ENCODE measurements at places on chromosomes 6 and 20. TPM values are rescaled to one million over a fixed set of nuclear protein-coding genes. Genes with fewer than 3 reads are reported as not detected.

GRCh38 chr6:110560239-110561007 lies 84.0 kb upstream of the SLC22A16 start:
- no peak for DNase-seq

- peak; percentile 11 for DNase-seq
Measured at GRCh38 chr6:3455569-3456394, 1.1 kb downstream of the SLC22A23 start.

GRCh38 chr20:37421988-37422387 lies 76.0 kb downstream of the SRC start:
- no peak for DNase-seq

The GLP1R gene
- 0.89 TPM for total RNA-seq

The PRSS16 gene
- total RNA-seq, result 0.57 TPM

GRCh38 chr20:10654630-10655029 lies 19.2 kb downstream of the JAG1 start:
- no peak for DNase-seq

The ADGRG6 gene
- 78.9 TPM for total RNA-seq

- DNase-seq, result no peak
Measured at GRCh38 chr6:143961886-143962878, 45.9 kb downstream of the PLAGL1 start.

Data from neural crest cell (in vitro differentiated cells).